ENCODE measurements at places on chromosomes 6 and 20. TPM values are rescaled to one million over a fixed set of nuclear protein-coding genes. Genes with fewer than 3 reads are reported as not detected.

PNLDC1 gene
- total RNA-seq: not detected

MAPK13 gene
- total RNA-seq: 66.0 TPM

DNA sequence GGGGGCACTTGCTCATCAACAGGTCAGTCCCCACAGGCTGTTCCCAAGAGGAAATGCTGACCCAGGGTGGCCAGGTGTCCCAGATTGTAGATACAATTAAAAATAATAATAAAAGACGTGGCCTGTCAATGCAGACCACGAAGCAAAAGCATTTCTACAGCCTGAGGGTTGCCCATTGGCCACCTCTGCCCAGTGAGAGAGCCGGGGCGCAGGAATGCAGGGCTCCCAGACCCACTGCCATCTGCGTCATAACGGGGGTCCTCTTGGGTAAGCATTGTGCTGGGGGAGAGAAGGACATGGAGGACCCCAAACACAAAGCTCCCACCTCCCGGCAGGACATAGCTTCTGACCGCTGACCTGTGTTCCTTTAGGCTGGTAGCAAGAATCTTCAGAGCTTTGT lies 22.9 kb upstream of the AFDN start:
- DNase-seq: no peak
- H3K4me1 ChIP-seq: no peaks in the 10 kb centered on the region
- H3K36me3 ChIP-seq: no peaks in the 10 kb centered on the region
- H3K27me3 ChIP-seq: no peaks in the 10 kb centered on the region

DNA sequence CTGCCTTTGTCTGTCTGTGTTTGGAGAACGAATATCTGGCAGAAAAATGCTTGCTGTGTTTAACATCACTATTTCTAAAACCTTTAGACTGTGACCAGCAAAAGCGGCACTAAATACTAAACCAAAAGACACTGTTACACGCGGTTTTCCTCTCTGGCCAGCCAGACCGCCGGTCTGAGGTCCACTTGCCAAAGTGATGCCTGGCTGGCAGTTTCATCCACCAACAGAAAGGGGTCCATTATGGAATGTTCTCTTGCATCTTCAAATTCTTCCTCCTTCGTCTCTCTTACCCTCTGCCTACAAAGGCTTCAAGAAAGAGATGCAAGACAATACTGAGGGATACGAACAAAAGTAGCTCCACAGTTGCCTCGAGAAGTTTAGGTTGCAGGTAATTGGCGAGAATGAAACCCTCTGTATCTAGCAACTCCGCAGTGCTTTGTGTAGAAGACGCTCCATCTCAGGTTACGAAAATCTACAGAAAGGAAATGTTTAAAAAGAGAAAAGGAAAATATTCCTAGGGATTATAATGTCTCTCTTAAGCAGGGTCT lies 176.6 kb downstream of the TRIM27 start:
- H3K27me3 ChIP-seq: no peaks in the 10 kb centered on the region
- H3K4me3 ChIP-seq: no peak overlapping the region
- no peak for DNase-seq

- DNase-seq: no peak
- H3K36me3 ChIP-seq: no peaks in the 10 kb centered on the region
- H3K4me1 ChIP-seq: no peaks in the 10 kb centered on the region
- no peak overlapping the region for H3K27ac ChIP-seq
Measured at GRCh38 chr20:1526896-1527295, 30.6 kb downstream of the SIRPD start.

DNA sequence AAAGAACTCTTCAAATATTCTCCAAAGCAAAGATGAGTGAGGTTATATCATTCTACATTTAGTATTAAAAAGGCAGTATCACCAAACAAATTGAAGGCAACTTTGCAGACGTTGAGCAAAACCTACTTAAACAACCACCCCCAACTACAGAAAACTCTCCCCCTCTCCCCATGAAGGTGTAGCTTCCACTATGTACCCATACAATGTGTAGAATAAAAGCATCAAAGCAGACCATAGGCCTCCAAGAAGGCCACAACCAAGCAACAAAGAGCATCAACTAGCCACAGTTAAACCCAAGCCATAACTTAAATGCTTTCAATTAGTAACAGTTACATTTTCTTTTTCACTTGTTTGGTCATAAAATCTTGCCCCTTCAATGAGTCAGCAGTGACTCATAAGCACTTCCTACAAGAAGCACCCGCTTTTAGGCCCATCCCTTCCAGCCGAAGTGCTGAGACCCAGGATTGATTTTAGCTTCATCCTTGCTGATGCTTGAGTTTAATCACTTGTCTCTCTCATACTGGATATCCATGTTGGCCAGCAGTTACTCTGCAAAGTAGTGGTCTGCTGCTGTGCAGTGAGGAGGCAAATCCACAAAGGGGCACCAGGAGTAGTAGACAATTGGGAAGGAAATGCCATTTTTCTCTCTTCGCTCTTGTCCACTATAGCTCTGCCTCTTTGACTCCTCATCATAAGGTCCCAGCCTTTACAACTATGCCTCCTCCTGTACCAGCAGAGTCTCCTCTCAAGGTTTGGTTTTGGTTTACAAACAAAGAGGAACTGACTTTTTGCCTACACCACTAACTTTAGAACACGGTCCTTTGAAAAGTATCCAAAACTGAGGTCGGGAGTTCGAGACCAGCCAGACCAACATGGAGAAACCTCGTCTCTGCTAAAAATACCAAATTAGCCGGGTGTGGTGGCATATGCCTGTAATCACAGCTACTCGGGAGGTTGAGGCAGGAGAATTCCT lies 8.4 kb upstream of the NUP153 start:
- no peaks in the 10 kb centered on the region for H3K27me3 ChIP-seq
- H3K4me1 ChIP-seq: no peaks in the 10 kb centered on the region
- H3K27ac ChIP-seq: no peak overlapping the region
- no peak overlapping the region for H3K4me3 ChIP-seq
- no peaks in the 10 kb centered on the region for H3K36me3 ChIP-seq
- no peak for DNase-seq

- H3K4me3 ChIP-seq: no peak overlapping the region
- H3K4me1 ChIP-seq: no peaks in the 10 kb centered on the region
- no peaks in the 10 kb centered on the region for H3K36me3 ChIP-seq
- H3K27me3 ChIP-seq: no peaks in the 10 kb centered on the region
Measured at GRCh38 chr6:113739041-113739655, 118.0 kb upstream of the MARCKS start.

TMC2 gene
- not detected for total RNA-seq

DNA sequence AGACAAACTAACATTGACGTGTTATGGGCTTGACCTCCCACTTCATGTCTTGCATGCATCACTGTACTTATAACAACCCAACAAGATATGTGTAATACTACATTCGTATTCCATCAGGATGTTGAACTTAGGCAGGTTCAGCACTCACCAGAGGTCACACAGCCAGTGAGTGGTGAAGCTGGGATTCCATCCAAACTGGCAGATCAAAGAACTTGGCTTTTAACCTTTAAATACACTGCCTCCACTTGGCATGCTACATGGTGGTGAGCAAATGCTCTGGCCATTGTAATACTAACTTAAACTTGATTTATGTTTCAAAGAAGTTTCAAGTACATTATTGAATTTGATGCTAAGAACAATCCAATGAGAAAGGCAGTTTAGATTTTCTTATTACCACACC lies 10.7 kb upstream of the HDDC2 start:
- no peaks in the 10 kb centered on the region for H3K27me3 ChIP-seq
- H3K36me3 ChIP-seq: no peaks in the 10 kb centered on the region
- no peak overlapping the region for H3K4me3 ChIP-seq
- no peak overlapping the region for H3K27ac ChIP-seq
- no peak for DNase-seq
- H3K4me1 ChIP-seq: no peaks in the 10 kb centered on the region

Measured in Peyer's patch (tissue), 4 donors.